ENCODE measurements at places on chromosomes 5 and 9.

GRCh38 chr9:130129432-130130061, 42.7 kb upstream of the NCS1 start:
- no peak for DNase-seq

GRCh38 chr5:5341531-5342292, 80.8 kb upstream of the ICE1 start:
- DNase-seq, result no peak

DNA sequence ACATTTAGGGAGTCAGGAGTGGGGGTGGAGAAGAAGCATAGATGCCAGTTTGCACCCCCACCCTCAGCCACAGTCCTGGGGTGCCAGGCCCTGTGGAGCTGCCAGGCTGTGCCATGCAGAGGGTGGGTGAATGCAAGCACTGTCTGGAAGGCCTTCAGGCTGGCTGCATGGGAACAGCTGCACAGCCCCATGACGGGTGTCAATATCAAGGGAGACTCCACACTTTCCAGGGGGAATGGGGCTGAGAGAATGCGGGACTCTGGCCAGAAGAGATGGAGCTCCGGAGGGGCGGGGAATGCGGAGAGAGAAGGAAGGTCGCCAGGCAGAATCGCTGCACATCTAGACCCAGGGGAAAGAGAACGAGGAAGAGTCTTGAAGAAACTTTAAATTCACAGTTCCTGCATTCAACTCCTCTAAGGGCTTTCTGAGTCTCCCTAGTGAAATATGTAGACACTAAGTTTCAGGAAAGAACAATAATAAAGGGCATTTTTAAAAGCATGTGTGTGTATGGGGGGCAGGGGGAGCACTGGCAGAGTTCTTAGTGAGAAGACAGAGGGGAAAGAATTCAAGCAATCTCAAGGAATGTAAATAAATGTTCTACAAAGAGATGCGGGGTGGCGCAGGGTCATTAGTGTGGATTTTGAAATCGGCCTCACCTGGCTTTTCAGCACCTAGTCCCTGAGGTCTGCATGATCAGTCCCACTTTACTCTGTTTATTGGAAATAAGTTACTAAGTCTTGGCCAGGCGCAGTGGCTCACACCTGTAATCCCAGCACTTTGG, 59.1 kb downstream of the BOD1 start:
- no peak for DNase-seq

GRCh38 chr9:106583751-106584150, 279.2 kb upstream of the ZNF462 start:
- no peak for DNase-seq

- no peak for DNase-seq
Measured at GRCh38 chr9:88746743-88747398, 211.9 kb downstream of the NXNL2 start.

DNA sequence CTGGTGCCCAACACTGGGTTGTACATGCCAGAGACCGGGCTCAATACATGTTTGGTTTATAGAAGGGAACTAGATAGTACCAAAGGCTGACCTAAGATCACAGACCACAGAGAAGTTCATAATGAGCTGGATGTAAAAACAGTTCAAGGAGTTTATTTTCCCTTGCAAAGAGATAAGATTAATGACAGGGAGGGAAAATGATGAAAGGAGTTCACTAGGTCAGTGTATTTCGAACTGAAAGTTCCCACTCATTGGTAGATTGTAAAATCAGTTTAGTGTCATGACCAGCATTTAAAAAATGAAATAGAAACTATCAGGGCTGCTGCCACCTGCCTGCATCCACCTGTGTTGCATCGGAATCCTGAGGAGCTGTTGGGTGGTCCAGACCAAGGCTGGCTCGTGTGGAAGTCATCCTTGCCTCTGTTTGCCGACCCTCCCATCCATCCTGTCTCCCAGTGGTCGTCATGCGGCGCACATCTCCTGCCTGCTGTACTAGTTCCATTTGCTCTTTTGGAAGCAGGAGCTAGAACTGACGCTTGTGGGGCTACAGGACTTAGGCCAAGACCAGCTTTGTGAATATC, 21.1 kb downstream of the TBC1D2 start:
- no peak for DNase-seq

GRCh38 chr9:91307279-91307678, 54.4 kb downstream of the AUH start:
- DNase-seq, result no peak

GRCh38 chr5:1901983-1902382, 19.3 kb upstream of the IRX4 start:
- no peak for DNase-seq

GRCh38 chr9:89594811-89595550, 9.8 kb upstream of the GADD45G start:
- no peak for DNase-seq

GRCh38 chr5:132313366-132313765, 19.2 kb downstream of the SLC22A4 start:
- no peak for DNase-seq

- no peak for DNase-seq
Measured at GRCh38 chr9:69433392-69433791, 108.4 kb downstream of the ENTREP1 start.

DNA sequence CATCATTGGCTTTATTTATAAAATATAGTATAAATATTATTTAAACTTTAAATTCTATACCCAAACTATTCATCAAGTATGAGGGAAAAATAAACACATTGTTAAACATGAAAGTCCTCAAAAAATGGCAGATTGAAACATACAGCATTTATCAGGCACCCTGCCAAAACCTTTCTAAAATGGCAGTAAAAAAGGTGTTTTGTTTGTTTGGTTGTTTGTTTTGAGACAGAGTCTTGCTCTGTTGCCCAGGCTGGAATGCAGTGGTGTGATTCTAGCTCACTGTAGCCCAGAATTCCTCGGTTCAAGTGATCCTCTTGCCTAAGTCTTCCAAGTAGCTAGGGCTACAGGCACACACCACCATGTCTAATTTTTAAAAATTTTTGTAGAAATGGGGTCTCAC, 60.1 kb upstream of the ECM2 start:
- no peak for DNase-seq

- no peak for DNase-seq
Measured at GRCh38 chr9:124285903-124286291, 28.1 kb downstream of the NEK6 start.

- no peak for DNase-seq
Measured at GRCh38 chr9:94870465-94870792, 143.9 kb downstream of the AOPEP start.

- DNase-seq, result no peak
Measured at GRCh38 chr9:87387351-87388011, 110.2 kb upstream of the DAPK1 start.

DNA sequence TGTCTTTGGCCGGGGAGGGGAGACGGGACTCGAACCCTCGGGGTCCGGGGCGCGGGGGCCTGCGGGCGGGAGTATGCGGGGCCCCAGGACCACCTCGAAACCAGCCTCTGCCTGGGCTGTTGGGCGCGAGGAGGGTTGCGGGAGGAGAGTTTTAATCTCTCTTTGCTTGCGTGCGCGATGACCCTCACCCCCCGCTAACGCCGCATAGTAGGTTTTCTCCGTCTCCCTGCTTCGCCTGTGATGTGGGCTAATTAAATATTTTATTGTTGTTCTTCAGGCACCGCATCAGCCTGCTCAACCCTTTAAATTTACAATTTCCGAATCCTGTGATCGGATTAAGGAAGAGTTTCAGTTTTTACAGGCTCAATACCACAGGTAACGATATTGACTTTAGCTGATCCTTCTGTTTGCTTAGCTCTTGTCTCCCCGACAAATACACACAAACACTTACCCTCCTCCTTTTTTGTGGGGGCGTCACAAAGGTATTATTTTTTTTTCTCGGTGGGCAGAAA, 1.7 kb downstream of the TLE4 start:
- no peak for DNase-seq

DNA sequence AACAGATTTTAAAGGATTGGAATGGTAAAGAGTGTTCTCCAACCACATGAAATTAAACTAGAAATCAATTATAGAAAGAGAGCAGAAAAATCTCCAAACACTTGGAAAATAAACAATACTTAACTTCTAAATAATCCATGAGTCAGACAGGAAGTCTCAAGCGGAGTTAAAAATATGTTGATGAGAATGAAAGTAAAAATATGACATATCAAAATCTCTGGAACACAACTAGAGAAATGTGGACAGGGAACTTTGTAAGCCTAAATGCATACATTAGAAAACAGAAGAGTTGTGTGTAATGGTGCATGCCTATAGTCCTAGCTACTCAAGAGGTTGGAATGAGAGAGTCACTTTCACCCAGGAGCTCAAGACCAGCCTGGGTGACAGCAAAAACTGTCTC, 47.9 kb upstream of the ZNF618 start:
- DNase-seq, result no peak

DNA sequence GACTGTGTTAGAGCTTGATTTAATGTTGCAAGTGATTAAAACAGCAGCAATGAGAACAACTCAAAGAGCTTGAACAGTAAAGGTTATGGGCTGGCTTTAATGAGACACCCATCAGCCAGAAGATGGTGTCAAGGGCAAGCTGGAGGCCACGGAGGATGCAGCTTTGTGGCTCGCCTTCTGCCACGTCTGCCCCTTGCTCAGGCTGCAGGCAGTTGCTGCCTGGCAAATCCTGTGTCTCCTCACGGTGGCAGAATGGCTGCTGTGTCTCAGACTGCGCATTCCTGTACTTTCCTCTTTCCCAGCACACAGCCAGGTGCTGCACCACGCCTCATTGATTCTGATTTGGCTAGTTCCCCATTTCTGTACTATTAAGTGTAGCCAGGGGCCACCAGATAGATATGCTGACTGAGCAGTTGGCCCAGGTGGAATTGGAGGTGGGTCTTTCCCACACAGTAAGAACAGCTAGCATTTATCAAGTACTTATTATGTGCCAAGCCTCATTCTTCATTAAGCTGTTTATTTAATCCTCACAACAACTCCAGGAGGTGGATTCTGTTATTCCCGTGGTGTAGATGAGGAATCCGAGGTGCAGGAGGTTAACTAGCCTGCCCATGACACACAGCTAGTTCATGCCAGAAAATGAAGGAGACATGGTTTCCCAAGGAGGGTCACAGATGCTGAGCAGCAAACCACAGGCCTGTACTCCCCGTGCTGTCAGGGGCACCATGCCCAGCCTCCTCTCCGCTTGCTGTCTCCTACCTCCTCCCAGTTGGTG, 3.5 kb downstream of the NXNL2 start:
- no peak for DNase-seq

- no peak for DNase-seq
Measured at GRCh38 chr5:158856291-158856690, 243.4 kb downstream of the EBF1 start.

Data from stimulated activated CD4-positive, alpha-beta T cell treated with anti-CD3 and anti-CD28 coated beads, Interleukin-15, amount 100 ng/mL, for 48 hours (primary cell).